ENCODE measurements at places on chromosomes 11 and 22.

DNA sequence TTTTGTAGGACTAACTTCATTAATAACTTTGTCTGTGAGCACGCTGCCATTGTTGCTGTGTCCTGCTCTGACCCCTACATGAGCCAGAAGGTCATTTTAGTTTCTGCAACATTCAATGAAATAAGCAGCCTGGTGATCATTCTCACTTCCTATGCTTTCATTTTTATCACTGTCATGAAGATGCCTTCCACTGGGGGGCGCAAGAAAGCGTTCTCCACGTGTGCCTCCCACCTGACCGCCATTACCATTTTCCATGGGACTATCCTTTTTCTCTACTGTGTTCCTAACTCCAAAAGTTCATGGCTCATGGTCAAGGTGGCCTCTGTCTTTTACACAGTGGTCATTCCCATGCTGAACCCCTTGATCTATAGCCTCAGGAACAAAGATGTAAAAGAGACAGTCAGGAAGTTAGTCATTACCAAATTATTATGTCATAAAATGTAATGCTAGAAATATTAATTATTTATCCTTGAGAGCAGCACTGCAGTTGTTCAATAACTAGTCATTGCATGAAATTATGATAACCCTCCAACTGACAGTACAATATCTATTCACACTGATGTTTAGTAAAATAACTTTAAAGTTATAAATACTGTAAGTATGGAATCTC is 46.4 kb upstream of the OR5D13 start:
- DNase-seq = peak; percentile 11

GRCh38 chr11:118602331-118602730 is 5.1 kb upstream of the PHLDB1 start:
- DNase-seq = no peak

GRCh38 chr11:120587299-120587698 is 75.8 kb downstream of the GRIK4 start:
- no peak for DNase-seq

- peak; percentile 49 for DNase-seq
Observed at GRCh38 chr11:103601225-103601846, 435.1 kb upstream of the DDI1 start.

- no peak for DNase-seq
Observed at GRCh38 chr11:104106136-104106754, 57.7 kb downstream of the PDGFD start.

- no peak for DNase-seq
Observed at GRCh38 chr11:18696638-18697225, 1.8 kb upstream of the TMEM86A start.

DNA sequence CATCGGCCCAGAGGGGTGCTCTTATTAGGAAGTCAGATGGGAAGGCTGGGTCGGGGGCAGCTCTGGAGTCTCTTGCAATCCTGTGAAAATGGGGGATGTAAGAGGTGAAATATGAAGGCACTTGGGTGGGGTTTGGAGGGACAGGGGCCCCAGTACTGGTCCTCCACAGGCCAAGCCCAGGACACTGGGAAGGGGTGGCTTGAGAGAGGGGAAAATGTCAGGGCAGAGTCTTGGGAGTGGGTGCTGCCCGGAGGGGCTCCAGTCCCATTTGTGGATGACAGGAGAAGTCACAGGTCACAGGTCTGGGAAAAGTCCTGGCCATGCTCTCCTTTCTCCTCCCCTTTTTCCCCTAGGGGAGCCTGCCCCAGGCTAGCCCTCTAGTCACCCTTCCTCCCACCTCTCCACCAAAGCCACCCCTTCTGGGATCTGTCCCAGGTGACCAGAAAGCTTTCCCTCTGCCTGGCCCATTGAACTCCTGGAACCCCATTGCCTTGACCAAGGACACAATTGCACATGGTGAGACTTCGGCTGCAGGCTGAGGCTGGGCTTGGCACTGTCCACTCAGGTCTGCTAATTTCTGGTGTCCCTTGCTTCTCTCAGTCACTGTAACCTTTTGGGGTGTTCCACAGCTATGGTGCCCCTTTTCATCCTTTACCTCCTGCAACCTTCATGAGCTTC is 1465.0 kb downstream of the TBC1D22A start:
- DNase-seq = no peak

DNA sequence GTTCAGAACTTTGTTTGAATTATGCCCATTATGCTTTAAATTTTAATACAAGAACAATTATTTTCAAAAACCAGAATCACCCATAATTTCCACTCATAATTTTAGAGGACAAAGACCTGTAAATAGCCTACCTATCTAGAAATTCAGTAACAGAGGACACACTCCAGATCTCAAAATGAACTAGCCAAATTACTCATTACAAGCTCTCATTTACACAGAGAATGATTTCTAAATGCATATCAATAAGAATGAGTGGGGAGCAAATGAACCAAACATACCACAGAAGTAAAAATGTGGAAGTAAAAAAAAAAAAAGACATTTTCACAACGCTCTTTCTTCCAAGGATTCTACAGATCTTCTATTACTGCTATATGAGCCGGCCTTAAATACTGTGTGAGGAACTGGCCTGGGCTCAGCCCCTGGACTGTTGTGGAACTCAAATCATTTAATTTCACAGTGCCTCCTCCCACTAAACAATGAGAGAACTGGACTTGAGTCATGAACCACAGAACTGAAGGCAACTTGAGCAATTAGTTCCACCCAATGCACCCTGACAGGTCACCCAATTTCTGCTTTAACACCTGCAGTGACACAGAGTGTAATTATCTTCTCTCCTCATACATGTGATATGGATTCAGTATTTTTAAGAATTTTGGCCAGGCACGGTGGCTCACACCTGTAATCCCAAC is 8.0 kb downstream of the MRTFA start:
- peak; percentile 28 for DNase-seq

DNA sequence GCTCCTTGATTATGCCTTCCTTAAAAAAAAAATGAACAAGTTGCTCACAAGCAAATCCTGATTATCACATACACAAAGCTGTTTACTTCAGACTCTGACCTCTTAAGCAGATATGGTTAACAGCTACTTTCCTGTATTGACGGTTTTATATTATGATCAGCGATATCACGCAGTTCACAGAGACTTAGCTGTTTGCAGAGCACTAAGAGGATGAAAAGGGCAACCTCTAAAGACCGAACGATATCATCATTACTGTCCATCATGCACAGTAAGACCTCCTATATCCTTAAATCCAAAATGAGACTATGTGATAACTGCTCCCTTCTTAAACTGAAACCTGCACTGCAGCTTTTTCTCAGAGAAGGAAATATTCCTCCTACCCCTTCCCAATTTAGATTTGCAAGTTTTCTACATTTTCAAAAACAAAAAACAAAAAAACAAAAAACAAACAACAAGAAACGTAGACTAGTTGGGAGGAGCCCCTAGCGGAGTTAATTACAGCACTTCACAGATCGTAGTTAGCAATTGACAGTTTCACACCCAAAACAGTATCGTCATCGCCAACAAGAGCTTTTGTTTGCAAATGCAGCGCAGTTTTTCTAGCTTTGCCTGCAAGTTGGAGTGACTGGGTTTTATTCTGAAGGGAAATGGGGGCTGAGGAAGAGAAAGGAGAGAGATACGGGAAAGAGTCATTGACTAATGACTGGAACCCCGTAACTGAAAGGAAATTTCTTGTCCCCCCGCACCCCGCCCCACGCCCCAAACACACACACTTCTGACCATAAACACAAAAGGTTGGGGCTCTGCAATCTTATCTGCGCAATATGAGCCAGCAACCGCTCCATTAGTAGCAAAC is 1.2 kb downstream of the DDX6 start:
- DNase-seq = peak; percentile 80

GRCh38 chr11:60905551-60906113 is 753 bp downstream of the PRPF19 start:
- peak; percentile 31 for DNase-seq

- DNase-seq = no peak
Observed at GRCh38 chr11:134433806-134434205, 21.8 kb upstream of the B3GAT1 start.

DNA sequence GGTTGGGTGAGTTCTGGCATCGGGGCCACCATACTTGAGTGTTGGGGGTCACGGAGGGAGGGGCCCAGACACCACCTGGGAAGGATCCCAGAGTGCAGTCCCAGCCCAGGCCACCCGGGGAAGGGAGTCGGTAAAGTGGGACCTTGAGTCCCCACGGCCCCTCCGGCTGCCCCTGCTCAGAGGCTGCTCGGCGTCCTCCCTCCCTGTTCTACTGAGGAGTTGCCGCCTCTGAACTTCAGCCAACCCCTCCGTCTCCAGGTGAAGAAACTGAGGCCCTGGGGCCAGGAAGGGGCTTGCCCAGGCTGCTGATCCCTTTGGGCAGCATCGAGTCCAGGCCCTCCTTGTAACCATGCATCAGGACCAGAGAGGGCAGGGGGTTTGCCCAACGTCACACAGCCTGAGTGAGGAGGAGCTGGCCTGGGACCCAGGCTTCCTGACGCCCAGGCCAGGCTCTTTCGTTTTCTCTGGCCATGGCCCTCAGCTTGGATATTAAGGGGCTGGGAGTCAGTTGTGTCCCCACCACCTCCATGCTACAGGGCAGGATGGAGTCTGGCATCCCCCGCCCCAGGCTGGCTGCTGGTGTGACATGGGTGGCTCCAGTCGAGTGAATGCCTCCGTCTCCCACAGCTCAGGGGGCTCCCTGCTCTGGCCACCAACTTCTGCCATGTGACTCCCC is 1.3 kb downstream of the PARVG start:
- peak; percentile 43 for DNase-seq

DNA sequence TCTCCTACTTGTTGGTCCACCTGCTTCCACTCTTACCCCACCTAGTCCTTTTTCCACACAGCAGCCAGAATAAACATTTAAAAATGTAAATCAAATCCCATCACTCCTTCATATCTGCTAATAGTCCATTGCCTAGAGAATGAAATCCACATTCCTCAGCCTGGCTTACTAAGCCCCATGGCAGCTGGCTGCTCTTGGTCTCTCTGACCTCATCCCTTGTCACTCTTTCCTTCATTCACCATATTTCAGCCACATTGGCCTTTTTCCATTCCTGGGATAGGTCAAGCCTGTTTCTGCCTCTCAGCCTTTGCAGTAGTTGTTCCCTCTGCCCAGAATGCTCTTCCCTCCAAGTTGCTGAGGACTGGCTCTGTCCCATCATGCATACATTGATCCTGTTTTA is 512.8 kb downstream of the INSC start:
- no peak for DNase-seq

- DNase-seq = no peak
Observed at GRCh38 chr11:69654001-69654659, 13.2 kb downstream of the CCND1 start.

- no peak for DNase-seq
Observed at GRCh38 chr22:20423008-20423905, 14.4 kb downstream of the SCARF2 start.

DNA sequence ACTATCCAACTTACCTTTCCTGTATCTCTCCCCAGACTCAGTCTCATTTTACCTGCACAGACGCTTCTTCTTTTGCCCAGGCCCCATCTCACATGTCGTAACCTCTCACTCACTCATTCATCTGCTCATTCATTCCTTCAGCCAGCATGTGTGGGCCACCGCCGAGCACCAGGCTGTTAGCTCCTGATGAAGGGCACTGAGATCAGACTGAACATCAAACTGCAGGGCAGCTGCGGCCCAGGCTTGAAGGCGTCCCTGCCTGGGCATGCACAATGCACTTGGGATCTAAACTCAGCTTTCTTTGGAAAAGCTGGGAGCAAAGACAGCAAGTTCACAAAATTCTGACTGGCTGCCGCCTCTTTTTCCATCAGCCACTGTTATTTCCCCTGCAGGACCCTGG is 1456.3 kb downstream of the BRD1 start:
- DNase-seq = no peak

GRCh38 chr11:823441-824291 is 4.1 kb upstream of the CRACR2B start:
- no peak for DNase-seq

DNA sequence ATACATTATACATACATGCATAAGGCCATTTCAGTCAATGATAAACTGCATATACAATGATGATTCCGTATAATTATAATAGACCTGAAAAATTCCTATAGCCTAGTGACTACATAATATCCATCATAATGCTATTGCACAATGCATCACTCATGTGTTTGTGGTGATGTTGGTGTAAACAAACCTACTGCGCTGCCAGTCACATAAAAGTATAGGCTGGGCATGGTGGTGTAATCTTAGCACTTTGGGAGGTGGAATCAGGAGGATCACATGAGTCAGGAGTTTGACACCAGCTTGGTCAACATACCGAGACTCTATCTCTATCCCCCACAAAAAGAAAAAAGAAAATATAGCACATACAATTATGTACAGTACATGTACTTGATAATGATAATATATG is 163.7 kb upstream of the DDI1 start:
- DNase-seq = no peak

- DNase-seq = no peak
Observed at GRCh38 chr11:62449451-62449851, 30.6 kb downstream of the SCGB1A1 start.

- DNase-seq = no peak
Observed at GRCh38 chr11:2704356-2704755, 4.6 kb upstream of the KCNQ1OT1 start.

DNA sequence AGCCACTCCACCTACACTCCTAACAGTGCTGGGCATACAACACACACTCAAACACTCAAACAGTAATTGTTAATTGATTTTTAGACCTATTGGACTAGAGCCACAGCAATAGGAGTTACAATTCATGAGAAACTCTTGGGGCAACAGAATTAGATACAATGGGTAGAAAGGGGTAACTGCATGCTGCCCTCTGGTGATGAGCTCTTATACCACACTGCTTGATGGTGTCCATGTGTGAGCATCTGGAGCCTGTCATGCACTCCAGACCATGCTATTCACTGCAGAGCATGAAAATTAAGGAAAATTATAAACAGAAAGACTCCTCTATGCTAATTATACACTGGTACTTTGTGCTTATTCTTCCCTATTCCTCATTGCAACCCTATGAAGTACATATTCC is 975.5 kb upstream of the CCDC90B start:
- no peak for DNase-seq

- DNase-seq = no peak
Observed at GRCh38 chr11:83569134-83569805, 283.1 kb upstream of the CCDC90B start.
